IMR-90 (cell line): ENCODE measurements at places on chromosomes 5 and 9.
A peak's percentile ranks its signal among the peaks of the same experiment; 100 is the strongest.

DNA sequence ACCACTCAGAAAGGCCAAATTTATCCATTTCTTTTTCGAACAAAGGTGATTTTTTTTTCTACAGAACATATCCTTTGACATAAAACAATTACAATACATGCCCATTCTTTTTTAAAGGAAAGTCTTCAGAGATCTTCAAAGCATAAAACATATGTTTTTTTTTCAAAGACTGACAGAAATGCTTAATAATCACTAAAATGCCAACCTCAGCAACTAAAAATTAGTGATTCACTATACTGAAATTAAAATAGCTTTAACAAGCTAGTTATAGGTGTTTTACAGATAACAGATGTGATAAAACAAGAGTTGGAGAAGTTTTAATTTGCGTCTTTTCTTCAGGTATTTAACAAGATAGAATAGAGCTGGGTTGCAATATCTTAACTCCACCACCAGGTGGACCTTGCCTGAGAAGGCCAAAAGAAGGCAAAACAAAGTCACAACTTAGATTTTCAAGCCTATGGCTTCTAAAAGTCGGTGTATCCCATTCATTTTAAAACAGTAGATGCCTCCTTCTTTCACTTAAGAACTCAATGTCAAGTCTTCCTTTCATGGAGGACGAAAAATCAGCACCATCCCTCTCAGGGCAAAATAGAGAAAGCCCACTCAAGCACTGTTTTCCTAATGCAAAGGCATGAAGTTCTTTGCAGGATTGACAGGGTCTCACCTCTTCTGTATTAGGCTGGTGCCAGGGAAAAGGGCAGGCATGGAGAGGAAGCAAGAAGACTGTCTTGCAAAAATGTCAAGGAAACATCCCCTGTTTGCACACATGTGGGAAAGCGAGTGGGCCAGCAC lies 31.1 kb upstream of the CPLX2 start:
- peak; percentile 30 for DNase-seq

- DNase-seq, result no peak
These were observed 101.6 kb downstream of the SLC25A46 start for GRCh38 chr5:110840347-110840960.

DNA sequence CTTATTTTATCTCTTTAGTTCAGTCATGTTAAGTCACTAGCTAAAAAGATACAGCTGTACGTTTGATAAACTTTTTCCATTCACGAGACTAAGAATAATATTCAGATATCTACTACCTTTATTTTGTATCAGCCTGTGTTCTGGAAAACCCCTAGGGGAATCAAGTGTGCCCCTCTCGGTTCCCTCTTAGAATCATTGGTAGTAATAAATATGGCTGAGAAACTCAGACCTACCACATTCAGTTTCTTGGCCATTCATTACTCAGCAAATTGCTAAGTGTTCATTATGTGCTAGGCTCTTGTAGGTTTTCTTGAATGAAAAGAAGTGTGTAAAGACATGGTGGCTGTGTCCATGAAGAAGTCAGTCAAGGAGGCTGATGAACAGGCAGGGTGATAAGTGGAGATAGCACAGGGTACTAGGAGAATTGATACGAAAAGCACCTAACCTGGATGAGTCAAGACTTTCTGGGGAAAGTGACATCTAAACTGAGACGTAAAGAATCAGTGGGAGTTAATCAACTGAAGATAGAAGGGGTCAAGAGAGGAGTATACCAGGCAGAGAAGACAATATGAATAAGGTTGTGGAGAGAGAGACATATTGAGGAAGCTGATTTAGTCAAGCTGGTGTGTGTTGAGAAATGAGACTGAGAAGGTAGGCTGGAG lies 86.2 kb downstream of the CSNK1G3 start:
- DNase-seq, result no peak

DNA sequence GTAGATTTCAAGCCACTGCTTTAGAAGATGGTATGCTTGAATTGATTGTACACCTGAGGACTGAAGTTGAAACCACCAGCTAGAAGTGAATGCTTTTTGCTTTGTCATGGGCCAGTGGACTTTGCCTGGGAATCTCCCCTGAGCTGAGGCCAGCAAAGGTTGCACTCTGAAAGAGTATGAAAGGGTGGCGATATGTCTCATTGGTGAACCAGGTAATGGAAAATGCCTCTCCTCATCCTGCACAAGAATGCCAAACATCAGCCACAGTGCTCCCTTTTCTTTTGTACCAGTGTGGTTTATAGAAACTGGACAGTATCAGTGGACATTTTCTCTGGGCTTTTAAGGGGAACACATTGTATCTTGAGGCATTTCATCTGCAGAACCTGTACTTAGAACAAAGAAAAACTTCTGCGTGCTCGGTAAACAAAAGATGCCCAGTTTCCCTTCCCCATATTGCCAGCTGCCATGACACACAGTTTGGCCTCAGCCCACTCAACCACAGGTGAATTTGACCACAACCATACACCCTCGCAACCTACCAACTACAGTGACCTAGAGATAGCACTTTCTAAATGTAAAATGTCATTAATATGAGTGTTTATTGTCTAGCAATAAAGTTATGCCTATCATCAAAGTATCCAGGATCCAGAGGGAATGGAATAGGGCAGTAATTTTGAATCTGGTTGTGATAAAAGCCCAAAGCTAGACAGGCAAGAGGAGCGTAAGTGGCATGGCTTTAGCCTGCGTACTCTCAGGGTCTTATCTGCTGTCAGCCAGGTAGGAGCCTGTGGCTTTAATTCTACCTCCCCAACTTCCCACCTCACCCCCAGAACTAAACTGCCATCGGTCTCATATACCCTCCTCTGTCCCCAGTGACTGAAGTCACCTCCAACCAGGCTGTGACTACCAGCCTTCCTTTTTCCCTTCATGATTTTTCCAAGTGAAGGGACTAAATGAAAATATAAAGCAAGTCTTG lies 79.5 kb upstream of the LHFPL2 start:
- DNase-seq, result no peak

- DNase-seq, result peak; percentile 31
These were observed 479.9 kb downstream of the KDM4C start for GRCh38 chr9:7237473-7238246.

- DNase-seq, result no peak
These were observed 28.2 kb downstream of the ITGA2 start for GRCh38 chr5:53017383-53017782.

- DNase-seq, result no peak
These were observed 26.0 kb downstream of the EGR1 start for GRCh38 chr5:138491284-138491648.

GRCh38 chr5:134112726-134113362 lies 1.6 kb upstream of the TCF7 start:
- DNase-seq, result no peak

DNA sequence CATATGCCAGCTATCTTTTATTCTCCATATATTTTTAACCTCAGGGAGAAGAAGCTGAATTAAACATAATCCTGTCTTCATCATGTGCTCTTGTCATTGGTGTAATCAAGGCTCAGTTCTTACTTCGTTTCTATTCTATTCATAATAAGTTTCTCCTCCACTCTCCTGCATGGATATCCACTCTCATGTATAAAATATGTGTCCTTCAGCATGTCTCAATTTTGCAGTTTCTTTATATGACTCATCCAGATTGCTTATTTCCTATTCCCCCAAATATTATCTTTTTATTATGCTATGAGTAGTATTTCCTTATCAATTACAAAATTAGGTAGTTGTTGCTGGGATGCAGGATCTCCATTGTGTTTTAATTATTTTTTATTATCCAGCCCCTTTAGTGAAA lies 643.7 kb upstream of the ACO1 start:
- DNase-seq, result no peak

DNA sequence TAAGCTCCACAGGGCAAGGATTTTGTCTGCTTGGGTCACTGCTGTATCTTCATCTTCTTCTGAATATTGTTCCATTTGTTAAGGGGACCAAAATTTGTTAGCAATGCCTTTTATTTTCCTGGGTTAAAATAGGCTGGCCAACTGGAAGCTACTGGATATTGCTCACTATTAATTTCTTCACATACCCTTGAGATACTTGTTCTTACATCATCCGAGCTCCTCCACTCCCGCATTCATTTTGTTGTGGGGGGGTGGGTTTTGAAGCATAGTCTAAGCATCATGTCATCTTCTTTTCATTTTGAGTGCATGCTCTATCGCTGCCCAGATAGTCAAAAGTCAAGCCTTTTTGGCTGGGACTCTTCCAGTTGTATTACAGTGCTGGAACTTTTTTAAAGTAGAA lies 42.5 kb upstream of the PIK3R1 start:
- no peak for DNase-seq

- no peak for DNase-seq
These were observed 103.2 kb upstream of the ELL2 start for GRCh38 chr5:96064877-96065276.

GRCh38 chr9:18928711-18929110 lies 104.3 kb downstream of the SAXO1 start:
- peak; percentile 81 for DNase-seq

DNA sequence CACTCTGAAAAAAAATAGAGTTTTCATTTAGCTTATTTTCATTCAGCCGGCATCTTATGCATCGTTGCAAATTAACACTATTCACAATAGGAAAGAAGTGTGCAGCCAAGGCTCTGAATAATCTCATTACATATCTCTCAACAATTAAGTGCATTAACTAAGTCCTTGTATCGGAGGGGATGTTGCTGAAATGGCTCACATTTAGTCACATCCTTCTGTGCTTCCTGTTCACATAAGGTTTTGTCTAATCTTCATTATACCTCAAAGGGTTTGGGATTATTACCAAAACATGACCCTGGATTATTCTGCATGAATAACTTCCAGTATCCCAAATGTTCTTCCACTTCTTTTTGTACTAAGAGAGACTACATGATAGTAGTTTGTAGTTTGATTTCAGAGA lies 278.0 kb upstream of the GRIA1 start:
- no peak for DNase-seq

GRCh38 chr5:59583810-59584562 lies 309.5 kb downstream of the PDE4D start:
- DNase-seq, result no peak

- no peak for DNase-seq
These were observed 111.6 kb downstream of the GALNT10 start for GRCh38 chr5:154302161-154302560.

- DNase-seq, result no peak
These were observed 96.6 kb downstream of the CYFIP2 start for GRCh38 chr5:157362502-157362901.

- DNase-seq, result peak; percentile 47
These were observed at the start of gene SARDH for GRCh38 chr9:133737774-133738639. Gene SARDH (minus strand): TSS chr9:133738352. CDS start chr9:133734173, 4,179 bp downstream.
